ENCODE measurements at places on chromosomes 5 and 9.
A peak's percentile ranks its signal among the peaks of the same experiment; 100 is the strongest.

DNA sequence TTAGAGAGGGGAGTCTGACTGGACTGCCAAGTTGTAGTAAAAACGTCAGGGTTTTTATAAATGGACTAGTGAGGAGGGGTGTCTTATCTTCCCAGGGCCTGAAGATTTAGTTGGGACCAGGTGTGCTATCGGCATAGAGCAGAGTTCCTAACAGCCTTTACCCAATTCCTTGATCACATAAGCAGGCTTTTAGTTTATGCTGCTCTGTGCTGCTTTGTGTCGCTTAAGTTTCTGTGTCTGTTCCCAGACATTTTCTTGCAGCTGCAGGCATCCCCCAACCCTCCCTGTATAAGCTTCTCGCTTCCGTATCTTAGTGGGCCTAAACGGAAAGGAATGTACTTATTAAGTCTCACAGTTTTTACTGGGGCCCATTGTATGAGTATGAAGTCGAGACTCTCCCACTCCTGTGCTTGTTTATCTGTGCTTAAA is 2.6 kb upstream of the SMC5 start:
- DNase-seq: peak; percentile 89

DNA sequence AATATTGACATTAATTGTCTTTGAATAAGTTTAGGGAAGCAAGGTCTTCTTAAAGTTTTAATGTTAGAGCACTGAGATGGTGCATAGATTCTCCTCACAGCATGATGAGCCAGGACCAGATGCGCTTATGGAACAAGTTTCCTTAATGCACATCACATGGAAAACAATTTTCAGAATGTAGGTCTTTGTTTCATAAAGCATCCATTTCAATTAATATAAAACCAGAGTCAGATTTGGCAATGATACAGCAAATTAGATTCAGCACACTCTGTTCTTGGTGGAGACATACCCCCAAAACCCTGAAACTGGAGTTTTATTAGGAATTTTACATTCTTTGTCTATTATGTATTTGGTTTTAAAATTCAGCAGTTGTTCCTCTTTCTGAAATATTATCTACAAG is 402.1 kb upstream of the SEMA6A start:
- no peak for DNase-seq

DNA sequence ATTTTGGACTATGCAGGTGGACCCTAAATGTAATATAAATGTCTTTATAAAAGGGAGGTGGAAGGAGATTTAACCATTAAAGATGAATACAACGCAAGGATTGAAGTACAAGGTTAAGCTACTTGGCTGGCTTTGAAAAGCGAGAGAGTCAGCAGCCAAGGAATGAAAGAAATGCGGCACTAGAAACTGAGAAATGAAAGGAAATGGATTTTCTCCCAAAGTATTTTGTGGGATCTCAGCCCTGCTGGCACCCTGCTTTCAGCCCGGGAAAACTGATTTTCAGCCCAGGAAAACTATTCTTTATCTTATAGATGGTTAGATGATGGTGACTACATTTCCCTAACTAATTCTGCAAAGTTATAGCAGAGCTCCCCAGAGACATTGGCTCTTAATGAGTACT is 1349.6 kb upstream of the C9orf72 start:
- DNase-seq: no peak

- DNase-seq: no peak
Observed at GRCh38 chr5:125612776-125613175, 810.4 kb upstream of the GRAMD2B start.

DNA sequence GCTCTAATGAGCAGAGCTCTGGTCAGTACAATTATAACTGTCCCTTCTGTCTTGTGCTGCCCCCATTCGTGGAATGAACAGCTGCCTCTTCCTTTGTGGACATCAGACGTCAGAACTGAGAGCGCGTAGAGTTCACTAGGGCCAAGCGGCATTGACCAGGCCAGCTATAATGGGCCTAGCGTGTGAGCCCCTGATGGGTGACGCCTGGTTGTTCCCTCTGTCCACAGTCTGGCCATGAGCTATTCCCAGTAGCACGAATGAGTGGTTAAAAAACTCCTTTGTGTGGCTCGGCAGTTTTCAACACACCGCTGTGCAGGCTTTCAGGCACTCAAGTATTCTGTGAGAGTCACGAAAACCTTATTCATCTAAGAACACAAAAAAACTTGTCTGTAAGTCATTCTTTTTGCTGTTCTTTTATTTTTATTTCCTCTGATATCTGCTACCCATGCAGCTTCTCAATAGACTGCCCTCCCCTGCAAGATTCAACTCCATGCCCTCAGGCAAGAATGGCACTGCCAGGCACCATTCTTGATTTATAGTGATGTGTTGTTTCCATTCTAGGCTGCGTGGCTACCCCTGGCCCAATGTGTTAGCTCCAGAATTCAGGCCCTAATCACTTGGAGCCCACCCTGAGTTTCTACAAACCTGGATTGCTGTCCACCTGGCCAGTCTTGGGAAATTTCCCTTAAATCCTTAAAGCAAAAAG is 52.5 kb downstream of the ANKDD1B start:
- no peak for DNase-seq

- DNase-seq: no peak
Observed at GRCh38 chr9:16823906-16824305, 46.6 kb downstream of the BNC2 start.

DNA sequence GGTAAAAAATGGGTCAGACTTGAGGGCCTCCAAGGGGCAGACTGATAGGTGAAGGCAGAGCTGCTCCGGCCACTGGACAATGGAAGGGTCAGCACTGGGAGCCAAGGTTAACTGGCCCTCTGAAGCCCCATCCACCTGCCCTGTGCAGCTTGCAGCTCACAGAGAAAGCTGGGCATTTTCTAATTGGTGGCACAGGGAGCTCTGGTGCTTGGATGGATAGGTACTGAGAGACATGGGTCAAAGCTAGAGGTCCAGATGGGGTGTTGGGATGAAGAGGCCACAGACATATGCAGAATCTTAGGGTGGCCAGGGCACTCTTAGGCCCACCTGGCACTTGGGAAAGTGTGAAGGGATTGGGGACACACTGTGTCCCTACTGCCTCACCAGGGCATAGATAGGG is 29.5 kb upstream of the SARDH start:
- DNase-seq: no peak

DNA sequence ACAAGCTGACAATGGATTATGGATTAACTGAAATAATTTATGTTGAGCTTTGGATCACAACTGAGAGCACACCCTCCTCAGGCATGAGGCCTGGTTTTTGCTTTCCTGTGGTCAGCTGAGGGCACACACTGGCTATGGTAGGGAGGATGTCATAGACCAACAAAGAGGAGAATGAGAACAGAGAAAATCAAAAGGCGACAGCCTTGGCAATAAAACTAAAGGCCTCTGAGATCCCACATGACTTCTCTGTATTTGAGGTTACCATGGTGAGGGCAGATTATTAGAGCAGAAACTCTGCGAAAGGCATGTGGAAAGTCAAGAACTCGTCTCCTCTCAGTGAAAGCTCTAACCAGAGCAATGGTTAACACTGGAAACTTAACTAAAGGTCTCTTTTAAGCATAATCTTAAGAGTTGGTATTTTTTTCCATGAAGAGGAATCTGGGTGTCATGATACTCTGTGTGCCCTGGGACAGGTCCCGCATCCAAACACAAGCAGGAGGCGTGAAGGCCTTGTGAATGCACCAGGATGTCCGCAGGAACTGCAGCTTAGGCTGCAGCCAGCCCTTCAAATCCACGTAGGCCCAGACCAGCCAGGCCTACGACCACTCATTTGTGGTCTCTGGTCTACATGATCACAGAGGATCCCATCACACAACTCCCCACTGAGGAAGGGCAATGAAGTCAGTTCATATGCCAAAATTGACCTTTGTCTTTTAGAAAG is 12.4 kb upstream of the MEIKIN start:
- no peak for DNase-seq

DNA sequence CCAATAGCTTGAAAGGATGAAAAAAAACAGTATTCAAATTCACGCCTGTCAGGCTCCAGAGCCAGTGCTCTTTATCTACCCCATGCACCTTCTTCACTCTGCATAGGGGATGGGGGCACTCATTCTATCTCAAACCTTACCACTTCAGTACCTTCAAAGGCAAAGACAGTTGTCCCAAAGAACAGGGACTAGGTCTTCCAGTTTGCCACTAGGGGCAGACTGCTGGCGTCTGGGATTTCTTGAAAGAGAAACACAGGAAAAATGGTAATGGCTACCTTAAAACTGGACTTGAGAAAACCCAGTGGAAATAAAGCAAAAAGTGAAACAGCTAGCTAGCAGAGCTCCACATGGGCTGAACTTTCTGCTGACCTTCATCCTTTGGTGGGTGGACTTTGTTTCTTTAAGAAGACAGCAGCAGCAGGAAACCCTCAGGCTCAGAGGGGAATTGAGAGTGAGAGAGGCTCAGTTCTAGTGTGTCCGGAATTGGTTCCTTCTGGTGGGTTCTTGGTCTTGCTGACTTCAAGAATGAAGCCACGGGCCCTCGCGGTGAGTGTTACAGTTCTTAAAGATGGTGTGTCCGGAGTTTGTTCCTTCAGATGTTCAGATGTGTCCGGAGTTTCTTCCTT is 41.0 kb upstream of the SLC36A1 start:
- DNase-seq: no peak

DNA sequence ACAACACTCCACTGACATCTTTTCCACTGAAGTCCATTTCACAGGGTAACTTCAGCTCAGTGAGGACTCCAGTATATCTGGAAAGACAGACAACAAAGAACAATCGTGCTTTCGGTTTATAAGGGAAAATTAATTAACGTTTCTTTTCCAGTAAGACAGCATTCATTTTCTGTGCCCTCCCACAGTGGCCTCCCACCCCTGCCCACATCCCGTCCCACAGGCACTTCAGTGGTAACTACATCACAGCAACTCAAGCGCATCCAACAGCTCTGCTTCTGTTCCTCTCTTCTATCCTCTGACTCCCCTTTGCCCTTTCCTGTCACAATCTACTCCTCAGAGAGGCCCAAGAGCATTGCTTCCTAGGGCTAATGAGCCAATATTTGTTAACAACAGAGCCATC is 40.3 kb downstream of the GLDC start:
- no peak for DNase-seq

DNA sequence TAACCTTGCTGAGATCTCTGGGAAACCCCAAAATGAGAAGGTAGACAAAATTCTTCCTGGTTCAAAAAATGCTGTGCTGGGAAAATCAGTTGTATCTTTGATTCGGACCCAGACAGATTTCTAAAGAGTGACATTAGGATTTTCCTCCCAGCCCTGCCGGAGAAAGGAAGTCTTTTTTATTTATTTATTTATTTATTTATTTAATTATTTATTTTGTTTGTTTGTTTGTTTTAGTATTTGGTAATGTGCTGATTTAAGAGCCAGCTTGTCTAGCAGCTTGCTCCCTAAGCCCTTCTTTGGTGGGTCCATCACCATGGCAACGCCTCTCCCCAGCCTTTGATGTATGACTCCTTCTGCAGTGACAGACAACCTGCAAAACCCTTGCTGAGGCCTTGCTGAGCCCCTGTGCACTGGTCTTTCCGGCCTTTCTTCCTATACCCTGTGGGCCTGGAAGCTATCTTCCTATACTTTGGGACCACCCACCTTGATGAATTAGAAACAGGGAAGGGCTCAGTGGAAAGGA is 60.6 kb upstream of the AFAP1L1 start:
- no peak for DNase-seq

DNA sequence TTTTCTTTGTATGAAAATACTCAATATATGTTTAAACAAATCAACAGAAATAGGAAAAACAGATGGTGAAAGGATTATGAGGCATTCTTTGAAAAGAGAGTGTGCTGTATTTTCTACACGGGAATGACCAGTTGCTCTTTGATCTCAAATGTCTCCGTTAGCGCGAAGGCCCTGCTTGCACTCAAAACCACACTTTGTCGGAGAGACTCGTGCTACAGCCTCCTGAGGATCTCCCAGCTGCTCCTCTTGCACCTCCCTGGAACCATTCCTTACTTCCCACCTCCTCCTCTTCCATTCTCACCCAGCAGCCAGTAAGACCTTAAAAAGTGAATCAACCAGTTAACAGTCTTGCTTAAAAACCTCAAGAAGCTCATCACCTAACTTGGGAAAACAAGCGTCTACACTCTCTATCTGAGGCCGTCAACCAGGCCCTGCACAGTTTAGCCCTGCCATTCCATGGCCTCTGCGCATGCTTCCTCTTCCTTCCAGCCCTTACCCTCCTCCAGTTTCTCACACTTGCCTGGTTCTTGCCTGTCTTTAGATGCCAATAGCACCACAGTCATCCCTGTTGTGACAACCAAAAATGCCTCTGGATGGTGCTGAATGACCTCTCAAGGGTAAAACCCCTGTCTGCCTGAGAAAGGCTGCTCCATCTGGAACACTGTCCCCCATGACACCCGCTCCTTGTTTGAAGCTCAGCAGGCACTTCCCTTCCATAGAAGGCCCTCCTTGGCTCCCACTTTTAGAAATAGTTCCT is 594.7 kb upstream of the WWC1 start:
- peak; percentile 56 for DNase-seq

DNA sequence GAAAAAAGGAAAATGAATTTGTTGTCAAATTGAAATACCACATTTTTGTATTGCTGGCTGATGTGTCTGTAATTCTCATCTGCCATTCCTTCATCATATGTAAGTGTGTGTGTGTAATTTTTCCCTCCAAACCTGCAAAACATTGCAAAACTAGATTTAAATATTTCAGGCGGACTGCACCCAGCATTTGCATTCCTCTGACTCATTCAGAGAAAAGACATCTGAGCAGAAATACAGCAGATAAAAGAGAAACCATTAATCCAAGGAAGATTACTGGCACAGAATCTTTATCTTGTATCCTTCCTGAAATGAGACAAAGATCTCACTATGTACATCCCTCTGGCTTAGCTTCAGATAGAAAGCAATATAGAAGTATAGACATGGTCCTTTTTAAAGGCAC is 275.3 kb downstream of the TMEM38B start:
- DNase-seq: peak; percentile 60

GRCh38 chr9:95572381-95573151 is 55.8 kb upstream of the PTCH1 start:
- peak; percentile 91 for DNase-seq

DNA sequence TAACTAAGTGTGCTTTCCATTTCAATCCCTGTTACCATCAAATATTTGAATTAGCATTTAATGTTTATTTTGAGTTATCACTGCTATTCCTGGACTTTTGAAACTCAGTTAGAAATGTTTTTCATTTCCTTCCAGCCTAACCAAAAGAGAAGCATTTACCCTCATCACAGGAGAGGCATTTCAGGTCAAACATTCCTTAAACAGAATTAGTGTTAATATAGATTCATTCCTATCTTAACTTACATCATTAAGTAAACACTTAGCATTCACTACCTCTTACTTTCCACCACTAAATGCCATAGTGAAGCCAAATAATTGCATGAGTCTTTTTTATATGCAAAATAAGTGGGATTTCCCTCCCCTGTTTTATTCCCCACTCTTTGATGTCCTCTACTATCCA is 136.6 kb upstream of the OR13F1 start:
- no peak for DNase-seq

GRCh38 chr9:13823026-13823425 is 490.9 kb downstream of the NFIB start:
- DNase-seq: peak; percentile 7

DNA sequence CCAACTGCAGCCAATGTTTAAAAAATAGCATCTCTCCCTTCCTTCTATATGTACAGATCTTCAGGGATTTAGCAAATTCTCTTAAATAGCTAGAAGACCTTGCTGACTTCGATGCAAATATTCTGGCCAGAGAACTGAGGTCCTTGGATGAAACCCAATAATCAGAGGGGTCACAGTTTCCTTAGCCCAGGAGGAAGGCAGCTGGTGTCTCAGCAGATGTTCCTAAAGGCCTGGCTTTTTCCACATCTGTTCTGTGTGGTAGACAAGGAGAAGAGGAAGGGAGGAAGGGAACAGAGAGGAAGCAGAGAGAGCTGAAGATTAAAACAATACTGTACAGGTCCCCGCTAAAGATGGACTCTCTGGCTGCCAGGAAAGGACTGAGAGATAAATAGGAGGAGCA is 33.1 kb downstream of the BOD1 start:
- DNase-seq: no peak

GRCh38 chr5:133824661-133825254 is 143.7 kb downstream of the C5orf15 start:
- no peak for DNase-seq

All from fibroblast of skin of scalp (primary cell).